NCI-H460 (cell line): ENCODE measurements at places on chromosomes 12 and 14. TPM values are rescaled to one million over a fixed set of nuclear protein-coding genes. Genes with fewer than 3 reads are reported as not detected.

GRCh38 chr12:131912518-131913274 lies 16.4 kb upstream of the PUS1 start:
- DNase-seq: no peak

Gene CD163L1
- 5.9 and 7.3 TPM in 2 replicates for total RNA-seq

GRCh38 chr12:67202011-67202677 lies 67.0 kb upstream of the CAND1 start:
- no peak for DNase-seq

GRCh38 chr12:30752255-30752654 lies 2.5 kb downstream of the CAPRIN2 start:
- no peak for DNase-seq

Gene PCED1B
- total RNA-seq: 1.8 and 2.5 TPM in 2 replicates

DNA sequence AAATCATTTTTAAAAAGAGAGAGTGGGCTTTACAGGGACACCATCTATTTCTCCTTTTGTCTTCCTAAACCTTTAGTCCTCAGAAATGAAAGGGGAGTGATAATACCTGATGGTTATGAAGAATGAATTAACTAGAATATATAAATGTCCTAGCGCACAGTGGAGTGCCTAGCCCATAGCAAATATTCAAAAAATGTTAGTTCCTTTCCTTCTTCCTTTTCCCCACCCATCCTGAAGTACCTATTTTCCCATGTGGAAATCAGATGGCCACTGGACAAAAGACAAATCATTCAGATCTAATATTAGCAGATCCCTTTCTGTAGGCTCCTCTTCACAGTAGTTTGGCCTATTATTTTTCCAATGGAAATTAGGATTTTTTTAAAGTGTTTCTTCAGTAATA lies 90.0 kb downstream of the SLC25A21 start:
- DNase-seq: no peak

GRCh38 chr12:25051656-25052195 lies 102.8 kb upstream of the BCAT1 start:
- no peak for DNase-seq

Gene TCL1B
- not detected in 2 replicates for total RNA-seq

Gene IQSEC3
- not detected in 2 replicates for total RNA-seq

Gene RNASE8
- not detected in 2 replicates for total RNA-seq

Gene RHOJ
- not detected in 2 replicates for total RNA-seq

DNA sequence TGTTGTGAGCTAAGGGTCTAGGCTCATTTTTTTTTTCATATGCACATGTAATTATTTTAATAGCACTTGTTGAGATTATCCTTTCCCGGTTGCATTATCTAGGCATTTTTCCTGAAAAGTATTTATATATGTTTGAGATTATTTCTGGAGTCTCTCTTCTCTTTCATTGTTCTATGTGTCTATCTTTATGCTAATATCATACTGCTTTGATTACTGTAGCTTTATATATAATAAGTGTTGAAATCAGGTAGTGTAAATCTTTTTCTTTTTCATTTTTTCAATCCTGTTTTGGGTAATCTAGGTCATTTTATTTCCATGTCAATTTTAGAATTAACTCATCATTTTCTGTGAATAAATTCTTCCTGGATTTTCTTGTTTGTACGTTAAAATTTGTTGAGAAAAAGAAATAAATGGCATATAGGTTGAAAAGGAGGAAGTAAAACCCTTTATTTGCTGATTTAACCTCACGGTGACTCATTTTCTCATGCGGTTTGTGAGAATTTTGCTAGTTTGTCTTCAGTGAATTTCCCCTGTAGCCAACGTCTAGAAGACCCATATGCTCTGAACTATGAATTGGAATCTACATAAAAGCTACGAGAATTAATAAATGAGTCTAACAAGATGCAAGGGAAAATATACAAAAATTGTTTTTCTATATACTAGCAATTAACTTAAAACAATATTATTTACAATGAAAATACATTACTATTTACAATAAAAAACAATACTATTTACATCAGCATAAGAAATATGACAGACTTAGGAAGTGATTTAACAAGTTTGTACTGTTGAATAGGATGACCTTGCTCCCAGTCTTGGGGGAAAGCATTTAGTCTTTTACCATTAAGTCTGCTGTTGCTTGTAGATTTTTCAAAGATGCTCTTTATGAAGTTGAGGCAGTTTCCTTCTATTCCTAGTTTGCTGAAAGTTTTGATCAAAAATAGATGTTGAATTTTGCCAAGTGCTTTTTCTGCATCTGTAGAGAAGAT lies 105.0 kb downstream of the SNAPC1 start:
- no peak for DNase-seq

- no peak for DNase-seq
These were observed 24.5 kb downstream of the MMP17 start for GRCh38 chr12:131852551-131853299.

DNA sequence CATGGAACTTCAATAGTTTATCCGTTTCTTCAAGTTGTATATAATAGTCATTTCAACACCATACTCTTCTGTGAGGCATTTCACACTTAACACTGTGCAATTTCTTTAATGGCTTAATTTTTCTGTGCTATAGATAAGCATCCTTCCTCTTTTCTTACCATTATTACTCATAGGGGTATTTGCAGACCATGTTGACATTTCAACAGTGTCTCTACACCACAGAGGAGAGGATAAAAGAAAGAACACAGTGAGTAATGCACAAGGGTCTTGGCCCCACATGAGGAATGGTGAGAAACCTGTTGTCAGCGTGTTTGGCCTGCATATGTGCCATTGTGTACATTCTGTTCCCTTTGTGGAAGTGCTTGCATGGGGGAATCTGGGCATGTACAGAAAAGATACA lies 421.5 kb upstream of the MDGA2 start:
- no peak for DNase-seq

GRCh38 chr12:96170328-96170727 lies 23.8 kb upstream of the ELK3 start:
- no peak for DNase-seq

Gene NDUFA12
- 154 and 175 TPM in 2 replicates for total RNA-seq

Gene LRRC10
- not detected in 2 replicates for total RNA-seq

GRCh38 chr12:8692573-8692972 lies 5.2 kb upstream of the RIMKLB start:
- no peak for DNase-seq

DNA sequence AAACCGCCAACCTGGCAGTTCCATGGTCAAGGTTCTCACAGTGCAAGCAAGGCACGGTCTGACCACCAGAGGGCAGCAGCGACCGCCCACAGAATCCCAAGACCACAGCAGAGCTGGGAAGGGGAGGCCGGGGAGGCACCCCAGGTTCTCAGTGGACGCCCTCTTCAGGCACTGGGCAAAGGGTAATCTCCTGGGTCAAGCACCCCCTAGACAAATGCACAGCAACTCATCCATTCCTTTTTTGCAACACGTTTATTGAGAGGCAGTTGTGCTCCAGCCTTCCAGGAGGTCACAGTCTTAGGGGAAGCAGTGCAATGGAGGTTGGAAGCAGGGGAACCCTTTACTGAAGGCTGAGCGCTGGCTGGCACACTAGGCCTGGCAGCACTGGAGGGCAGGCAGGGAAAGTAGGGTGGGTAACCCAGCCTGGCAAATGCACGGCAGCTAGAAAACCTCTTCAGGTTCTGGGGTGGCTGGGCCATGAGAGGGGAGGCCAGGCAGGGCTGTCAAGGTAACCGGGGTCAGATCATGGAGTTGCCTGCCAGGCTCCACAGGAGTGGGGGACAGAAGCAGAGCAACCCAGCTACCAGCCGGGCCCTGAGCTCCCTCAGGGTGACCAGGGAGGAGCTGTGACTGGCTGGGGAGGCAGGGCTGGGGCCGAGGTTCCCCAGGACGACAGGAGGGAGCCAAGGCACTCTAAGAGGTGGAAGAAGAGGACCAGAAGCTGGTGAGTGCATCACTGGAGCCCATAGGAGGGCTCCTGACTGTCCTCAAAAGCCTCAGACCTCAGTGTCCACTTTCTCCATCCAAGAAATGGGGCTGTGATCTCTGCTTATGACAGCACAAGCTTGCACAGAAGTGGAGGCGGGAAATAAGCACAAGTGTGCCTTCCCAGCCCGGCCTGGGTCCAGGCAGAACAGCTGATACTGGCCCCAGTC lies 1.8 kb upstream of the RHOF start:
- DNase-seq: peak; percentile 87

Gene WNT5B
- total RNA-seq: 3.3 and 7.6 TPM in 2 replicates

DNA sequence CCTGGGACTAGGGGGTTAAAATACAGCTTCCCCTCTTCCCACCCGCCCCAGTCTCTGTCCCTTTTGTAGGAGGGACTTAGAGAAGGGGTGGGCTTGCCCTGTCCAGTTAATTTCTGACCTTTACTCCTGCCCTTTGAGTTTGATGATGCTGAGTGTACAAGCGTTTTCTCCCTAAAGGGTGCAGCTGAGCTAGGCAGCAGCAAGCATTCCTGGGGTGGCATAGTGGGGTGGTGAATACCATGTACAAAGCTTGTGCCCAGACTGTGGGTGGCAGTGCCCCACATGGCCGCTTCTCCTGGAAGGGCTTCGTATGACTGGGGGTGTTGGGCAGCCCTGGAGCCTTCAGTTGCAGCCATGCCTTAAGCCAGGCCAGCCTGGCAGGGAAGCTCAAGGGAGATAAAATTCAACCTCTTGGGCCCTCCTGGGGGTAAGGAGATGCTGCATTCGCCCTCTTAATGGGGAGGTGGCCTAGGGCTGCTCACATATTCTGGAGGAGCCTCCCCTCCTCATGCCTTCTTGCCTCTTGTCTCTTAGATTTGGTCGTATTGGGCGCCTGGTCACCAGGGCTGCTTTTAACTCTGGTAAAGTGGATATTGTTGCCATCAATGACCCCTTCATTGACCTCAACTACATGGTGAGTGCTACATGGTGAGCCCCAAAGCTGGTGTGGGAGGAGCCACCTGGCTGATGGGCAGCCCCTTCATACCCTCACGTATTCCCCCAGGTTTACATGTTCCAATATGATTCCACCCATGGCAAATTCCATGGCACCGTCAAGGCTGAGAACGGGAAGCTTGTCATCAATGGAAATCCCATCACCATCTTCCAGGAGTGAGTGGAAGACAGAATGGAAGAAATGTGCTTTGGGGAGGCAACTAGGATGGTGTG lies 1.9 kb downstream of the GAPDH start:
- no peak for DNase-seq

GRCh38 chr14:24054646-24055045 lies 2.8 kb downstream of the CARMIL3 start:
- DNase-seq: no peak

GRCh38 chr12:15682826-15683225 lies 106.4 kb downstream of the EPS8 start:
- no peak for DNase-seq

DNA sequence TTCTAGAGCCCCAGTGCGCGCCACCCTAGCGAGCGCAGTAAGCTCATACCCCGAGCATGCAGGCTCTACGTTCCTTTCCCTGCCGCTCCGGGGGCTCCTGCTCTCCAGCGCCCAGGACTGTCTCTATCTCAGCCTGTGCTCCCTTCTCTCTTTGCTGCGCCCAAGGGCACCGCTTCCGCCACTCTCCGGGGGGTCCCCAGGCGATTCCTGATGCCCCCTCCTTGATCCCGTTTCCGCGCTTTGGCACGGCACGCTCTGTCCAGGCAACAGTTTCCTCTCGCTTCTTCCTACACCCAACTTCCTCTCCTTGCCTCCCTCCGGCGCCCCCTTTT lies 791 bp downstream of the TMEM233 start:
- DNase-seq: no peak

Gene CCDC196
- not detected in 2 replicates for total RNA-seq

DNA sequence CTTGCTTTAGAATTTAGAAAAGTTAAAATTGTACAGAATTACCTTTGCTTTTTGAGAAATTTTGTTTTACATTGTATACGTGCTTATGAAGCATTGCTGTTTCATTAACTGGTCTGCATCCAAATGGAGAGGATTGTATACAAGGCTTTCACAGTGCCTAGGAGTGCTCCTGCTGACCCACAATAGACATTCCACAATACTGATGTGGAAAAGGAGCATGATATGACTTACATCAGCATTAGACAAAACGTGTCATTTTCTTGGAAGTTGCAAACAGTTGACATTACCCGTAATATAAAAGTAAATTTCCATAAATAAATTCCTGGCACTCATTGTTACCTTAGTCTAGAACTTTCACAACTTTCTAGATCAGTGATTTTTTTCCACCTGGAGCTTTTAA lies 1.9 kb downstream of the PRKD1 start:
- DNase-seq: no peak

Gene EPYC
- not detected in 2 replicates for total RNA-seq

Gene NGB
- not detected in 2 replicates for total RNA-seq

Gene NOS1
- 0.02 TPM in 1 of 2 replicates, not detected in the other for total RNA-seq

GRCh38 chr12:111099186-111099585 lies 178.8 kb upstream of the MYL2 start:
- no peak for DNase-seq

DNA sequence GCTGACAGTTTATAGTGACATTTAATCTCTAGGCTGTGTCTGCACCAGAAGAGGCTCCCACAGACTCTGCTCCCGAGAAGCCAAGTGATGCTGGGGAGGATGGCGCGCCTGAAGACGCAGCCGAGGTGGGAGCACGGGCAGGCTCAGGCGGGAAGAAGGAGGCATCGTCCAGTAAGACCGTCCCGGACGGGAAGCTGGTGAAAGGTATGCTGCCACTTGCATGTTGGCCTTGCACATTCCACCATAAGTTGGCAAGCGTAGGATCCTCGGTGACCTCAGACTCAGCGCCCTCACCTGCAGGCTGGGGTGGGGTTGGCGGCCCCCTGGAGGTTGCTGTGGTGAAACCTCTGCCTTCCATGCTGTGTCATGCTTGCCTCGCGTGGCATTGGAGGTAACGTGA lies 45.6 kb downstream of the SFSWAP start:
- DNase-seq: no peak
